ENCODE measurements at places on chromosomes 4 and X.
A peak's percentile ranks its signal among the peaks of the same experiment; 100 is the strongest.

GRCh38 chrX:97367125-97367524 lies 483.4 kb downstream of the RPA4 start:
- DNase-seq: no peak
- no peak overlapping the region for H3K27ac ChIP-seq
- H3K4me1 ChIP-seq: no peaks in the 10 kb centered on the region
- H3K36me3 ChIP-seq: peaks cover 1% of the 10 kb centered on the region
- H3K27me3 ChIP-seq: no peaks in the 10 kb centered on the region
- H3K4me3 ChIP-seq: no peak overlapping the region

GRCh38 chrX:131544218-131544617 lies 344 bp downstream of the OR13H1 start:
- no peaks in the 10 kb centered on the region for H3K36me3 ChIP-seq
- H3K4me3 ChIP-seq: no peak overlapping the region
- DNase-seq: no peak

GRCh38 chr4:101019313-101019712 lies 328.0 kb downstream of the PPP3CA start:
- peaks cover 37% of the 10 kb centered on the region for H3K4me1 ChIP-seq
- peak overlapping the region; percentile 80 for H3K27ac ChIP-seq
- no peaks in the 10 kb centered on the region for H3K27me3 ChIP-seq
- DNase-seq: no peak
- no peak overlapping the region for H3K4me3 ChIP-seq

GRCh38 chrX:154411981-154412340 lies 622 bp downstream of the TAFAZZIN start:
- peak overlapping the region; percentile 79 for H3K4me3 ChIP-seq
- peak overlapping the region; percentile 94 for H3K27ac ChIP-seq
- peaks cover 9% of the 10 kb centered on the region for H3K4me1 ChIP-seq
- no peaks in the 10 kb centered on the region for H3K27me3 ChIP-seq
- H3K36me3 ChIP-seq: peaks cover 5% of the 10 kb centered on the region

GRCh38 chr4:40227284-40227683 lies 30.5 kb downstream of the RHOH start:
- peaks cover 59% of the 10 kb centered on the region for H3K36me3 ChIP-seq
- H3K27ac ChIP-seq: peak overlapping the region; percentile 98
- no peaks in the 10 kb centered on the region for H3K27me3 ChIP-seq
- DNase-seq: peak; percentile 34
- peak overlapping the region; percentile 90 for H3K4me3 ChIP-seq

DNA sequence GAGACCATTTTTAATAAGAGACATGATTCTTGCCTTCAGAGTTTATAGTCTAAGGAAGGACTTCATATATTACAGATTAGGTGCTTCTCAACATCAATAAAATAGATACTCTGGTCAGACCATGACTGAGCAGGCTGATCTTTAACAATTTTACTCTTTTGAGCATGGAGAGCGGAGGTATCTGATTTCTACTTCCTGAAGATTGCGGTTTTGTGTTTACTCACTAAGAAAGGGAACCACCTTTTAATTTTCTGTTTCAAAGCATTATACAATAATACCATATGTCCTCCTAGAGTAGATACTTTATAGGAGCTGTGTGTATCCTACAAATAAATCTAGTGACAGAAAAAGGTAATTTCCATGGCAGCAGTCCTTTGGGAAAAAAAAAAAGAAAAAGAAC lies 12.5 kb downstream of the MORC4 start:
- no peak for DNase-seq
- H3K4me1 ChIP-seq: peaks cover 4% of the 10 kb centered on the region
- no peak overlapping the region for H3K4me3 ChIP-seq
- H3K27me3 ChIP-seq: no peaks in the 10 kb centered on the region
- no peak overlapping the region for H3K27ac ChIP-seq

DNA sequence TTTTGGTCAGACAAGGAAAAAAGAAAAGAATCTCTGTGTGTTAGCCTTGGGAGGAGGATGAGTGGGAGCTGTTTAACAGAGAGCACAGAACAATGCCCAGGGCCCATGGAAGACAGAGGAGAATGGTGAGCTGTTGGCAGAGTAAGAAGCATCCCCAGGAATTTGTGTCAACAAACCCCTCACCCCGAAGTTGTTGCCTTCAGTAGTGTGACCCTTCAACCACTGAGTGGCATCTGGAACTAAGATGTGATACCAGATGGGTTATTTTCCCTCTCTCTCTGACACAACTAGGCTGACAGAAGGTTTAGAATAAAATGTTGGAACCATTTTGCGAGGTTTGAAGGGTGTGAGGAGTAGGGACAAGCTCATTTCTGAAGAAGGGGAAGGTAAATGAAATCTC lies 25.1 kb downstream of the IGSF1 start:
- H3K27me3 ChIP-seq: peaks cover 4% of the 10 kb centered on the region
- H3K4me1 ChIP-seq: no peaks in the 10 kb centered on the region
- H3K36me3 ChIP-seq: no peaks in the 10 kb centered on the region

DNA sequence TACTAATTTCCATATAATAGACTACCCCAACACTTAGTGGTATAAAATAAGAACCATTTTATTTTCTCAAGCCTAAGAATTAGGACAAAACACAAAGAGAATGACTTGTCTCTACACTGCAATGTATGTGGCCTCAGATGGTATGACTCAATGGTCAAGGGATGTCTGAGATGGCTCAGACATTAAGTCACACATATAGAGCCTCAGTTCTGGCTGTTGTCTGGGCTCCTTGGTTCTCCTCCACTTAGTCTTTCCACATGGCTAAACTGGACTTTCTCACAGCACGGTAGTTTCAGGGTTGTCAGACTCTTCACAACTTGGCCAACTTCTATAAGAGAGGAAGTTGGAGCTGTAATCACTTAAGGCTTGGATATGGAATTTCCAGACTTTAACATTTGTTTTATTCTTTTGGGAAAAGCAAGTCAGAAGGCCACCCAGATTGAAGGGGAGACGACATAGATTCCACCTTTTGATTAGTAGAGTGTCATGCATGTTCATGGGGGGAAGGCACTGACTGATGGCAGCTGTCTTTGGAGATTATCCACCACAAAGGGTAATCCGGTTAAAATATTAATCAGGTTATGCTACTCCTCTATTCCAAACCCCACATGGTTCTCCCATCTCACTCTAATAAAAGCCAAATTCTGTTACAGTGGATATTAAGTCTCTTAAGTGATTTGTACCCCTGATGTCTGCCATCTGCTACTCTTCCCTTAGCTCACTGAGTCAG lies 9.4 kb downstream of the IL15 start:
- peaks cover 3% of the 10 kb centered on the region for H3K27me3 ChIP-seq
- no peaks in the 10 kb centered on the region for H3K4me1 ChIP-seq
- no peak overlapping the region for H3K27ac ChIP-seq
- no peak overlapping the region for H3K4me3 ChIP-seq
- no peaks in the 10 kb centered on the region for H3K36me3 ChIP-seq
- DNase-seq: no peak

- H3K4me3 ChIP-seq: no peak overlapping the region
- no peaks in the 10 kb centered on the region for H3K36me3 ChIP-seq
- H3K27ac ChIP-seq: no peak overlapping the region
- DNase-seq: no peak
Measured at GRCh38 chr4:26496207-26496783, 6.0 kb upstream of the CCKAR start.

DNA sequence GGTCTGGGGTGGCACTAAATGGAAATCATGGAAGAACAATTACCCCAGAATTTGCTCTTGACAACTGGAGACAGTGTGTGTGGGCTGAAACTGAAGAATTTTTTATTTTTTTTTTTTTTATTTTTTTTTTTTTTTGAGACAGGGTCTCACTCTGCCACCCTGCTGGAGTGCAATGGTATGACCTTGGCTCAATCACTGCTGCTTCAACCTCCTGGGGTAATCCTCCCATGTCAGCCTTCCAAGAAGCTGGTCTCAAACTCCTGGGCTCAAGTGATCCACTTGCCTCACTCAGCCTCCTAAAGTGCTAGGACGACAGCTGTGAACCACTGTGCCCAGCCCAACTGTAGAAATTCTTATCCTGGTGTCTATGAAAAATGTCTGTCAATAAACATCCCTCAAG lies 127.9 kb upstream of the MAP3K15 start:
- H3K4me3 ChIP-seq: no peak overlapping the region
- peaks cover 12% of the 10 kb centered on the region for H3K4me1 ChIP-seq
- no peak for DNase-seq
- H3K27me3 ChIP-seq: no peaks in the 10 kb centered on the region

DNA sequence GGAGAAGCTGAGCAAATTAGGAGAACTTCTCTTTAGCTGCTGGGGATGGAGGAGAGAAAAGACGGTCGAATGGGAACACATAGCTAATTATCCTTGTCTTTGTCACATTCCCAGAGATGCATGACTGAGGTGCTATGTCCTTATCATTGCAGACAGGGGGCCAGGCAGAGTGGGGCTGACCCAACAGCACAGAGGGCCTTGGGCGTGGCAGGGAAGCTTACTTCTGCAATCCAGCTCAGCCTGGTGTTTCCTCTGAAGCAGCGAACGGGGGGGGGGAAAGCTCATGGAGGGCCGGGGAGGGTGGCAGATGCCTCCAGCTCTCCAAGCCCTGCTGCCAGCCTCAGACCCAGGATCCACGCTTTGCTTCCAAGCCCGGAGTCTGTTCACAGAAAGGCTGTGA lies 50.8 kb upstream of the HOPX start:
- no peaks in the 10 kb centered on the region for H3K4me1 ChIP-seq
- no peak for DNase-seq
- no peak overlapping the region for H3K4me3 ChIP-seq
- H3K36me3 ChIP-seq: no peaks in the 10 kb centered on the region
- H3K27me3 ChIP-seq: peaks cover 8% of the 10 kb centered on the region

DNA sequence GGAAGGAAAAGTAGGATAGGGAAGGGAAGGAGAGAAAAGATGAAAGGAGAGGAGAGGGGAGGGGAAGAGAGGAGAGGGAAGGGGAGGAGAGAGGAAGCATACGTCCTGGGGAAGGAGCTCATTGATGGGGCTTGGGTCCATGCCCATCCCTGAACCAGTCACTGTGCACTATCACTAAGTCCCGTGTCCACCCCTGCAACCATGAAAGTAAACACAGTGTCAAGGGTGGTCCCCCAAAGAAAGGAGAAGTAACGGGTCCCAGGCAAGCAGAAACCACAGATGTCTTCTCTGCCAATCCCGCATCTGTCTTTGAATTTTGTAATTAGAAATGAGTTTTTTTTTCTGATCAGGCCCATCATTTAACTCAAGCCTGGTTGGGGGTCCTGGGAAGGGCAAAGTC lies 55.2 kb downstream of the LGI2 start:
- no peak overlapping the region for H3K4me3 ChIP-seq
- H3K36me3 ChIP-seq: no peaks in the 10 kb centered on the region
- no peak for DNase-seq
- H3K4me1 ChIP-seq: peaks cover 10% of the 10 kb centered on the region
- no peak overlapping the region for H3K27ac ChIP-seq
- peaks cover 29% of the 10 kb centered on the region for H3K27me3 ChIP-seq

DNA sequence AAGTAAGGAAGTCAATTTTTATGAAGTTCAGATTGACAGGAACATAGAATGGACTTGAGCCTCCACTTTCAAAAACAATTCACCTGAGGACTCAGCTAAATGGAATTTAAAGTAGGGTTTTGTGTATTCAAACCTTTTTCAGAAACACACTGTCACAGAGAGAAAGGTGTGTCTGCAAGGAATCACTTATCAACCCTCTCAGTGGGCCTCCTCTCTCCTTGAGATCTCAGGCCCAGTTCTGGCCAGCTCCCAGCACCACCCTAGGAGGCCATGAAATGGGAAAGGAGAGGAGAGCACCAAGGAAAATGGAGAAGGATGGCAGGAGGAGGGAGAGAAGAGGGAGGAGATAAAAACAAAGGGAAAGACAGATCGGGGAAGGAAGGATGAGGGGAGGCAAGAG lies 28.6 kb downstream of the TMEM255A start:
- no peak overlapping the region for H3K4me3 ChIP-seq
- no peaks in the 10 kb centered on the region for H3K36me3 ChIP-seq
- no peaks in the 10 kb centered on the region for H3K4me1 ChIP-seq
- H3K27me3 ChIP-seq: no peaks in the 10 kb centered on the region
- no peak overlapping the region for H3K27ac ChIP-seq
- no peak for DNase-seq

GRCh38 chr4:1400831-1401408 lies 5.3 kb downstream of the NKX1-1 start:
- DNase-seq: no peak
- no peak overlapping the region for H3K4me3 ChIP-seq
- peaks cover 4% of the 10 kb centered on the region for H3K36me3 ChIP-seq
- no peak overlapping the region for H3K27ac ChIP-seq
- peaks cover 2% of the 10 kb centered on the region for H3K4me1 ChIP-seq

GRCh38 chr4:612052-612748 lies 13.2 kb upstream of the PDE6B start:
- peaks cover 11% of the 10 kb centered on the region for H3K27me3 ChIP-seq
- no peaks in the 10 kb centered on the region for H3K4me1 ChIP-seq
- no peaks in the 10 kb centered on the region for H3K36me3 ChIP-seq
- DNase-seq: no peak
- no peak overlapping the region for H3K4me3 ChIP-seq

- no peaks in the 10 kb centered on the region for H3K4me1 ChIP-seq
- DNase-seq: no peak
- H3K27me3 ChIP-seq: no peaks in the 10 kb centered on the region
- no peak overlapping the region for H3K4me3 ChIP-seq
- H3K36me3 ChIP-seq: no peaks in the 10 kb centered on the region
- no peak overlapping the region for H3K27ac ChIP-seq
Measured at GRCh38 chr4:14772388-14772787, 229.9 kb upstream of the CPEB2 start.

GRCh38 chr4:71609651-71610050 lies 174.2 kb downstream of the GC start:
- no peak overlapping the region for H3K27ac ChIP-seq
- no peak overlapping the region for H3K4me3 ChIP-seq
- no peaks in the 10 kb centered on the region for H3K36me3 ChIP-seq
- no peaks in the 10 kb centered on the region for H3K4me1 ChIP-seq
- H3K27me3 ChIP-seq: no peaks in the 10 kb centered on the region
- no peak for DNase-seq

DNA sequence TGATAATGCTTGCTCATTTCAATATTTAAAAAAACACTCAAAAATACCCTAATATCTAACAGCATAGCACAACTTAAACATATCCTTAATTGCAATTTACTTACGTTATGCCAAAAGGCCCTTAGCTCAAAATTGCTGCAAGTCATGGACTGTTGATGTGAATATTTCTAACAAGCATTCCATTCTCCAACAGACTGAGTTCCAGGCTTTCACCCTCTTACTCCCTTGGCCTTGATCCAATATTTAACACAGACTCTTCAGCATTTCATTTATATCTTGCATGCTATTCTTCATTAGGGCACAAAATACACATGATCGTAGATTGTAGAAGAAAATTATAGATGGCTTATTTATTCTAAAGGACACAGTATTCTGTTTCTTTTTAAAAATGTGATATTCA lies 96.5 kb downstream of the RNF150 start:
- peaks cover 4% of the 10 kb centered on the region for H3K27me3 ChIP-seq
- no peaks in the 10 kb centered on the region for H3K4me1 ChIP-seq
- H3K36me3 ChIP-seq: no peaks in the 10 kb centered on the region
- H3K4me3 ChIP-seq: no peak overlapping the region
- H3K27ac ChIP-seq: no peak overlapping the region

- peaks cover 13% of the 10 kb centered on the region for H3K4me1 ChIP-seq
- no peaks in the 10 kb centered on the region for H3K27me3 ChIP-seq
- H3K36me3 ChIP-seq: peaks cover 1% of the 10 kb centered on the region
- no peak for DNase-seq
Measured at GRCh38 chrX:66200050-66200664, 36.1 kb downstream of the HEPH start.
